ENCODE measurements at places on chromosomes 2 and 18.

DNA sequence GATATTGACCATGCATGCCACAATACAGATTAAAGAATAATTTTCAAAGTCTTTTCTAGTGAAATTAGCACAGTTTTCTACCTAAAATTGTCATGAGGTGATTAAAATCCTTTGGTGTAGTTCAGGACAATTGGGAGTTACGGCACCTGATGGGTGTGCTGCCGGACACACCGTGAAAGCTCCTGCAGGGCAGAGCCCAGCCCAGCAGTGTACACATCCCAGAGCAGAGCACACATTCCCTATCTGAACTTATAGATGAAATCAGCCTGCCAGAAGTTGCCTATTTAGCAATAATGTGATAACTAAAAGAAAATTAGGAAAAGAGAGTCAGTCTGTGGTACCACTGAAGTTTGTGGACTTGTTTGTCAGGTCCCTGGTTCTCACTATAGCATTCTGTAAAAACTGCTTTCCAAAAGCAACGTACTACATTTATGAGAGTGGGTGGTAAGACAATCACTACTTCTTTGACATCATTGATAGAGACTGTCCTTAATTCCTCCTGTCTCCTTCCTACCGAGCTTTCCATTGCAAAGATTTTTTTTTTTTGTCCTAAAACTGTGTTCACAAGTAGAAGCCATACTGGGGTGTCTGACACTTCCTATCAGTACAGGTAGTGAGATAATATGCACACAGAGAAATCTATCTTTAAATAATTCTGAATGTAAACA, 3.4 kb downstream of the CYTIP start:
- DNase-seq = no peak

DNA sequence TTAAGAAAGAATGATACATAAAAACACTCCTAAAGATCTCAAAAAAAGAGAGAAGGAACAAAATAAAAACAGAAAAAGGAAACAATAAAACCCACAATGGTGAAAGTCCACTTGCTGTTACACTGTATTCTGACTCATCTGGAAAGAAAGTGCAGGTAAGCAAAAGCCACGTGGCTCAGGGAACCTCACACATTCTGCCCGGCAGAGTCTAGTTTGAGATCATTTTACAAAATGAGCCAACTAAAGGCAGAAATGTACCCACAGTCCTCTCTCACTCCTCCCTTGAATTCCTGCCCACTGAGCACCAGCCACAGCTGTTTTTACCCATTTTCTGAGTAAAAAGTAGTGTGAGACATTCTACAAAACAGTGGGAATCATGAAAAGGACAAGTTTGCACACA, 10.0 kb downstream of the KCNH7 start:
- no peak for DNase-seq

DNA sequence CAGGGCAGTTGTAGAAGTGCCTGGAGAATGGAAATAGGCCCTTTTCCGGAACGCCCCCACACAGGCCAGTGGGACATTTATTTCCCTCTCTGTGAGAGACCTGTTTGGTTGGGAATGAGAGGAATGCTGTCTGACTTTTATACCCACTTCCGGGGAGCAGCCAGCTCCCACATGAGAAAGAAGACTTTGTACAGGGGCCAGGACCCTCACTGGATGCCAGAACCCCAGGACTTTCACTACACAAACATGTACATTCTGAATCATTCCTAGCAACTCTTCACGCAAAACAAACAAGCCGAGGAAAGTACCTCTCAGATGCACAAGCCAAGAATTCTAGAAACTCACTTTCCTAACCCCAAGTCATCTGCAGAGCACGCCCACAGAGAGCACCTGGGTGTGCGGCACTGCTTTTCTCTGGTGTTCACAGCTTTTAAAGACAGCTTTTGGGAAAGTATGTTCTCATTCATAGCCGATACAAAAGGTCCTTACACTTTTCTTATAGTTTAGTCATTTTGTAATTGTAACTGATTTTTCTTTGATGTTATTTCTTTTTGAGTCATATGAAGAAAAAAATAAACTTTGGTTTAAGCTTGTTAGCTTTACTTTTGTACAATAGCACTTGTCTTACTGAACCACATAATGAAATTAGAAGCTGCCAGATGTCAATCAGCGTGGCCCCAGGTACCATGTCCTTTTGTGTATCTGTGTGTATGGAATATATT, 856.1 kb upstream of the ID2 start:
- peak; percentile 74 for DNase-seq

DNA sequence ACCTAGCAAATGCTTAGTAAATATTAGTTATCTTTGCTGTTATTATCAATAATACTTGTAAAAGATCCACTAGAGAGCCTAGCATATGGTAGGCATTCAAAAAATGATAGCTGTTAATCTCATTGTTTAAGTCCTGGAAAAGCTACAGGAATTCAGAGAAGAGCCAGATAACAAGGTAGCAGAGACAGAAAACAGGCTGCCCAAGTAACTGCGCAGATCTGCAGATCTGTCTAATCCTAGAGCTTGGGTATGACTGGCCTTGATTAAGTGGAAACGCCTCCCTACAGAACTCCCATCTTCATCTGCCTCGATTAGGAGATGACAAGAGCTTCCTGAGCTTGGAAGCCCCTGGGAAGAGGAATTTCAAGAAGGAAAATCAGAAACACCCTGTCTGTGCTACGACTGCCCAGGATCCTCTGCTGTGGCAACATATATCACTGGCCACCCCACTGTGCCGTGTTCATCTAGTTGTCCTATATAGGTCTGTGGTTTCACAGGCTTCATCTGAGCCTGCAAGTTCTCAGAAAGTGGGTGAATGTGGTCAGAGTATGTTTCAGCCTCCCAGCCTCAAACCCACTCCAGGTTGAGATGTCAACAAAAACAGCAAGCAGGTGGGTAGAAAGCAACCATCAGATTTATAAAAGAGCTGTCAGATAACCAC, 151.5 kb upstream of the PKDCC start:
- DNase-seq = no peak

DNA sequence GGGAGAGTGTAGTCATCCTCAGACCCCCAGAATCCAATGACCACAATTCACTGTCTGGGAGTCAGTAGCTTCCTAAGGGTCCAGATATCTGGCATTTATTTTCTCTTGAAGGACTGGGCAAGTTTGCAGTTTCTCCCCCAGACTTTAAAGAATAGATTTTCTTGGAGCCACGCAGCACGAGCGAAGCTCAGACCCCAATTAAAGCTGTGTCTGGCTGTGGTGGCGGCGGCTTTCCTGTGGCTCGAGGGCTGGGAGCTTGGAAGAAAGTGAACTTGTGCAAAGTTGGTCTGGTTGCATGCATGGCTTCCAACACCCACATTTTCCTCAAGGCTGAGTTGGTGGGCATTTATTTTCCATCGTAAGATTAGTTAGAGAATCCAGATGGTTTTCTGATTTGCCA, 105.0 kb downstream of the ACKR3 start:
- no peak for DNase-seq
